ENCODE measurements at places on chromosomes 2 and 18.

GRCh38 chr2:28463893-28464292, 32.0 kb upstream of the PLB1 start:
- no peak for DNase-seq

- DNase-seq: no peak
Observed at GRCh38 chr2:222753251-222753824, 81.9 kb downstream of the MOGAT1 start.

DNA sequence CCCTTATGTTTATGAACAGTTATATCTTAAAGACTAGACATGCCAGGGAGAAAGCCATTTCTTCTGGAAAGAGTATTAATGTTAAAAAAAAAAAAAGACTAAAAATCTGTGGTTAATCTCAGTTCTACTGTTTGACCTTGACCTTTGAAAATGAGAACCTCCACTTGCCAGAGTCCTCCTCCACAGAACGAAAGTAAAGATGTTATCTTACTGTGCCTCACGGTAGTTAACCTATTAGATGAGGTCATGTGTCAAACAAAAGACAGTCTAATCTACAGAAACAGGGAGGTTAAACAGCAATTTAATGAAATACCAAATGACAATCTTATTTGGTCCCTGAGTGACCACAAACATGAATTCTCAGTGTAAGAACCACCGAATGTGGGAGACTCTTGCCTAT, 51.2 kb downstream of the SLC14A2 start:
- no peak for DNase-seq

GRCh38 chr2:147679191-147679954, 165.5 kb upstream of the ACVR2A start:
- DNase-seq: no peak

DNA sequence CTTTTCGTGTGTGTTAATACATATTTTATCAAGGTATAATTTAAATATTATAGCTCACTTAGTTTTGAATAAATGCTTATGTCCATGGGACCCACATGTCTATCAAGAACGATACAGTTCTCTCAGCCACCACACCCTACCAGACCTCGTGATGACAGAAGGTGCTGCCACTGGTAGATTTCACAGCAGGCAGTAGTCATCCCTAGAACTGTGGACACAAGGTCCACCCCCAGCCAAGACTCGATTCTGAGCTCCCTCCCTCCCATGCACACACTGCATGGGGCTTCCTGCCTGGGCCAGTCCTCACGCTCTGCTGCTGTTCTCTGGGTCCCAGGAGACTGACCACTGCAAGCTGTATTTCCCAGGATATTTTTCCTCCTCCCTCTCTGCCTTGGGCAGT, 26.5 kb upstream of the CREB1 start:
- no peak for DNase-seq

DNA sequence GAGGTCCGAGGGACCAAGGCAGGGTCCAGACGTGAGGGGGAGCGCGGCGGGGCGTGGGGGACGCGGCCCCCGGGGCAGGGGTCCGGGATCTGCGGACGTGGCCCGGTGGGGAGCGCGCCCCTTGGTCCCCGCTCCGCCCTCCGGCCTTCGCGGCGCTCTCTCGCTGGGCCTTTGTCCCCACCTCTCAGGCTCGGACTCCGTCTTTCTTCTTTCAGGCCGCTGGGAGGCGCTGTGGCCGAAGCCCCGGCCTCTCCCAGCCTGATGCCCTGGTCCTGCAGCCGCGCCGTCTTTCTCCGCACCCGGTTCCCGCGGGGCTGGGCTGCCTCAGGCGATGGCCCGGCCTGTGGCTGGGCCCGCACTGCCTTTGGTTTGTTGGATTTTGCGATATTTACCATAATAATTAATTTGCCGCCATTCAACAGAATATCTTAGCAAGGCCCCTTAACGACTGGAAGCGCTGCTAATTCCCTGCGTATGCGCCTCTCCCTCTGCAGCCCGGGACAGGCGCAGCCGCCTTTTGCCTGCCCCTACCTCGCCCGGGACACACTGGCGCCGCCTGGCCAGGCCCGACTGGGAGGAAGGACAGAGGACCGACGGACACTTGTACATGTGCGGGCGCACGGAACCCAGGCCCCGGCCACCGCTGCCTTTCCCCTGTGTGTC, 10.8 kb downstream of the SIX3 start:
- no peak for DNase-seq
